RKO (cell line): ENCODE measurements at places on chromosomes 1 and 21.
A peak's percentile ranks its signal among the peaks of the same experiment; 100 is the strongest.

GRCh38 chr1:151047591-151047924 lies at the start of gene C1orf56:
C1orf56 (plus strand) TSS chr1:151047751; CDS start chr1:151047848, 97 bp downstream.
- DNase-seq = peak; percentile 75

DNA sequence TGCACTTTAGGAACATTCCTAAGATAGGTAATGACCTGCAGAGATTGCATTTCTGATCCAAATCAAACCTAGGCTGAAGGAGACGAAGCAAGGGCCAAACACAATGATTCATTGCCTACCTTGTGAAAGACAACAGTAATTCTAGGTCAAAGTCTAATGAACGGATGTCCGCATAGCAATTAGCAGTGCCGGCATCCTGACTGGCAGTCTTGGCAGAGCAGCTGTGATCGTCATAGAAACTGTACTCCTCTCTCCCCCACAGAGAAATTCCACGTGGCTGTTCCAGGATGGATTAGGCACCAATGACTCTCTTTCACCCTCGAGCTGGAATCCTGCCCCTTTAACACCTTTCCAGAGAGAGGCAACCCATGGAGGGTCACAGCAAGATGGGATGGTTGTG lies 28.9 kb upstream of the VAV3 start:
- no peak for DNase-seq

DNA sequence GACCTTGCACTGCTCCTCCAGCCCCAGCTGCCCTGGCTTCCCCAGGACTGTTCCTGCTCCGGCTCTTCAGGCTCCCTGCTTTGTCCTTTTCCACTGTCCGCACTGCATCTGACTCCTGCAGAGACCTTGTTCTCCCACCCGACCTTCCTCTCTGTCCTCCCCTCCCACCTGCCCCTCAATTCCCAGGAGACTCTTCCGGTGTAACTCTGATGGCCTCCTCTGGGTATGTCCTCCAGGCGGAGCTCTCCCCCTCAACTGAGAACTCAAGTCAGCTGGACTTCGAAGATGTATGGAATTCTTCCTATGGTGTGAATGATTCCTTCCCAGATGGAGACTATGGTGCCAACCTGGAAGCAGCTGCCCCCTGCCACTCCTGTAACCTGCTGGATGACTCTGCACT lies 550 bp downstream of the ACKR1 start:
- DNase-seq = no peak

- no peak for DNase-seq
These were observed 52.0 kb downstream of the TAS1R2 start for GRCh38 chr1:18807334-18808063.

DNA sequence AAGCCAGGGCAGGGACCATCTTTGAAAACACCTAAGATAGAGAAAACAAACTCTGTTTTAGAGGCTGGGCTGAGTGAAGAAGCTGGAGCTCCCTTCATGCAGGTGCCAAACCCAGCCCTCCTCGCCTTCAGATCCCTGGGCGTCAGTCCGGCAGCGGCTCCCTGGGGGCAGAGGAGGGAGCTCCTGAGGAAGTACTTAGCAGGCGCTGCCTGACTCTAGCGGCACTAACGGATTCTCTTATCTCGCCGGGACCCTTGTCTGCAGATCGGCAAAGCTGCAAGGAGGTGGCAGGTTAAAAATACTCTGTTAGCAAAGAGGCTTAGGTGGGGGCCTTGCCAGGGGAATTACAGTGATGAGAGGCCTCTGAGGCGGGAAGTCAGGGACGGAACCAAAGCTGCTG lies 79.6 kb downstream of the PLXNA2 start:
- no peak for DNase-seq

GRCh38 chr1:247448107-247448791 lies 9.7 kb downstream of the OR2B11 start:
- DNase-seq = peak; percentile 64

GRCh38 chr1:243667591-243667990 lies 182.5 kb downstream of the AKT3 start:
- DNase-seq = no peak

DNA sequence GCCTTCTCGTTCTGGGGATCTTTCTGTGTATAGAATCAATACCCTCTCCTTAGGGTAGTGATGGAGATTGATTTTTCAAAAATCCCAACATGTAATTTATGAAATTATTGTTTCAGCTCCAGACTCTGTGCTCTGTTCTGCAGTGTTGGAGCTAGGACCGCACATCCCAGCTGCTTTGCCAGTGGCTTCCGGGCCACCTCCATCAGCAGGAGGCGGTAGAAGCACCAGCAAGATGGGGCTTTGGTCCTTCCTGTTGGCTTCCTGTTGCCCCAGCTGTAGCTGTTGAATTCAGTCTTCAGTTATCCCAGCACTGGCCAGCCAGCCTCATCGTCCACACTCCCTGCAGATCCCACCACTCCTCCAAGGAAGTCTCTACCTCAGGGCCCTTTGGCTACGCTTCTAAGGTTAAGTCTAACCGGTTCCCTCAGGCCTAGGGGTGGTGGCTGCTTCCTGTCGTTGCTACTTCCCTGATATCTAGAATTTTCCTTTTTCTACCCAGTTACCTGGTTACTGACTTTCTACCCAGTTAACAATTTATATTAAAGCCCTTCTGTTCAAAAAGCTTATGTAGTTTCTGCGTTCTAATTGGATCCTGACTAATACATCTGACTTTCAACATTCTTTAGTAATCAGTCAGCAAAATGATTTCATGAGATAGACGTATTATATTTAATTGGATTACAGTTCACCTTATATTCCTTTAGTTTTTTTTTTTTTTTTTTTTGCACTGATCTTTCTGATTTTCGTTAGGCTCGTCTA lies 24.6 kb downstream of the GALNT2 start:
- DNase-seq = no peak

- no peak for DNase-seq
These were observed 8.5 kb downstream of the NUAK2 start for GRCh38 chr1:205312866-205313562.

DNA sequence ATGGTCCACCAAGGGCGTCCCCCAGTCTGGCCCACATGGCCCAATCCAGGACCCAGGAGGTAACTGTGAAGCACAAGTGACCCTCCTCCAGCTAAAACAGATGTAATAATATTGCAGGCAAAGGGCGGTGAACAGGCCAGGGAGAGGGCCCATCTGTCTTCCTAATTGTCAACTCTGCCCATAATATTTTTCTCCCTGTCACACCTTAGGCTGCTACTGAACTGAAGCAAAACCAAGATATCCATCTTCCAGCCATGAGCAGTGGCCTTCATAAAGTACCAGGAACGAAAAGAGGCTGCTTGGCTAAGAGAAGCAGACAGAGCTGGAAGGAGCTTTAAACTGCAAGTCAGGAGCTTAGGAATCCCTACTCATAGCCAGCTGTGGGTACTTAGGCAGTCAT lies 3.1 kb downstream of the KANK4 start:
- no peak for DNase-seq

DNA sequence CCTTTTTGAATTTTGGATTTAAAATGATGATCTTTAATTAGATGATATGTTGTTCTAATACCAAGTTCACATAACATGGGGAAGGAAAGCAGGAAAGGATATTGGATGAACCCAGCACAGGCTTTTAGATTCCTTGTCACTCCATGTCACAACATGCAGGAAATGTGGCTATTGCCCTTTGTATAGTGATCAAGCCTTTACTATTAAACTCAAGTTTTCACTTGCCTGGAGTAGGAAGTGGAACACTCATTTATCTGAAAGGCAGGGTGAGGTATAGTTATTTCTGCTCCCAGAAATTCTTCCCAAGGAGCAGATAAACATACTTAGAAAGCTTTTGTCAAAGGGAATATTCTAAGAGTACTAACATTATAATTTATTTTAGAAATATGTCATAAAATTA lies 37.2 kb upstream of the BCAS2 start:
- DNase-seq = no peak

DNA sequence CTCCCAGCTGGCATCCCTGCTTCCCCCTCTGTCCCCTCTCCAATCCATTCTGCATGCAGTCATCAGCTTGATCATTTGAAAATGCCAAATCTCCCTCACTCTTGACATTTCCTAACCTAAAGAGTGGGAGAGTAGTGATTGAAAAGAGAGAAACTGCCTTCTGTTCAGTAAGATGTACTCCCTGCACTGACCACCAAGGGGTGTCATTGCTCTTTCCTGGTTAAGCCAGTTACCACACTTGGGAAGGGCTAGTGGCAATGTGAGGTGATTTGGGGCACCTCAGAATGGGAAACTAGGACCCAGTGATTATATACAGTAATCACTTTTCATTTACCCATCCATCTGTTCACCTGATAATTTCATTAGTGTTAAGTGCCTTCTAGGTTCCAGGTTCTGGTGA lies 6.9 kb upstream of the TMEM269 start:
- DNase-seq = peak; percentile 57

DNA sequence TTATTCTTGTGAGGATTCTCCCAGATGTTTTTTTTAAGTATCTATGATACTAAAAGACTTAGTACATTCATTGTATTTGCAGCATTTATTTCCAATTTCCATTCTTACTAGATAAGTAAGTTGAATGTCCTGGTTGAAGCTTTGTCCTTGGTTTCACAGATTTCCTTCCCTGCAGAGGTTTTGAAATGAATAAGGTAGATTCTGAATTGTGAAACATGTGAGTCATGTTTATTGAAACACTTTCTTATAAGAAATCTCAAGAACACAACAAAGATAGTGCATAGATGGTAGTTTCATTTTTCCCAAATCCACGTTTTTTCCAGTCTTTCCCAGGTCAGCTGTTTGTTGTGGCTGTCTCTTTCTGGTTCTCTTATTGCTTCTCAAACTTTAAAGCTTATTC lies 24.8 kb downstream of the GABPA start:
- DNase-seq = no peak

DNA sequence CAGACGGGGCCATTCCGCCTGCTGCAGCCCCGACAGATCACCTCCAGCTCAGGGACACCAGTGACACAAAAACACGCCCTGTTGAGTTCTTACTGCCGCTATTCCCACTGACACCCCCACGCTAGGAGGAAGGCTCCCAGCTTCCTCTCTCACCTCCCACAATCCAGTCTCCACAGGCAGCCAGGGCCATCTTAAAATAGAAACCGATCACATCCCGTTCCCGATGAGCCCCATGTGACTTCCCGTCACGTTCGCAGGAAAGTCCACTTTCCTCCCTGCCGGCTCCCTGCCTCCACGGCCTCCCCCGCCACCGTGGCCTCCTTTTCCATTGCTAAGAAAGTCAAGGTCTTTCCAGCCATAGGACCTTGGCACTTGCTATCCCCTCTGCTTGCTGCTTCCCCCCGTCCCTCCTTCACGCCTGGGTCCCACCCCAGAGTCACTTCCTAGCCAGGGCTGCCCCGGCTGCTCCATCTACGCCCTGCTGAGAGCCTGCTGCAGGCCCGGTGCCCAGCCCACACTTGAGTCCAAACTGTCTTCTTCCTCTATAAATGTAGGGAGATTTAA lies 24.0 kb upstream of the DDOST start:
- DNase-seq = no peak

GRCh38 chr1:218865591-218865990 lies 308.1 kb upstream of the LYPLAL1 start:
- no peak for DNase-seq

GRCh38 chr1:241253471-241253870 lies 103.5 kb downstream of the RGS7 start:
- DNase-seq = no peak

- DNase-seq = no peak
These were observed 40.4 kb downstream of the ATP1A1 start for GRCh38 chr1:116413414-116413813.

DNA sequence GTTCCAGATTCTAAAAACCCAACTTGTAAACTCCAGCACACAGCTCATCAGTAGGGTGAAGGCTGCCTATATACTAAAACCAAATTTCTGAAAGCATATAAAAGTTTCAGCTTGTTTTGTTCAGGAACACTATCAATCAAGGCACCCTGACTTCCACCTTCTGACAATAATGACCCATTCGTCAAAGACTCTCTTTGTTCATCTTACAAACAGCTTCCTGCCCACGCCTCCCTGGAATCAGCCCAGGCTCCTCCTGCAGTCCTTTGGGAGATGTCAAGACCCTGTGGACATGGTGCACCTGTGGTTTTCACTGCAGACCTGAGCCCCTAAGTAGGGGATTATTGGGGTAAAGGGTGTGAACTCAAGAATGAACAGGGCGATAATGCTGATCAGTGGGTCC lies 178.9 kb upstream of the CAMK1G start:
- DNase-seq = no peak

- DNase-seq = no peak
These were observed 27.2 kb downstream of the CTTNBP2NL start for GRCh38 chr1:112423207-112423606.

GRCh38 chr1:217342105-217342504 lies 288.8 kb downstream of the GPATCH2 start:
- no peak for DNase-seq

DNA sequence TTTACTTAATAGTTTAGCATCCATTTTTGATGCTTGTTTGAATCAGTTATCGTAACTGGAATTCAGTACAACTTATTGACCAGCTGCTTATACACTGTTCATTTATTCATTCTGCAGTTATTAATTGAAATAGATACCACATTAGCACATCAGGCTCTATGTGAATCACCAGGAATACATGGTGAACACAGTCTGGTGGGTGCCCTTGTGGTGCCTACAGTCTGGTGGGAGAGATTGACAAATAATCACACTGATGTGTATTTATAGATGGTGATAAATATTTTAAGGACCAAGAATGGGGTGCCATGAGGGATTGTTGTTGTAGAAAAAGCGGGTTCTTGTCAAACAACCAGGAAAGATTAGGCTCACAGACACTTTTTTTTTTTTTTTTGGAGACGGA lies 87.6 kb downstream of the ZFYVE9 start:
- DNase-seq = no peak

DNA sequence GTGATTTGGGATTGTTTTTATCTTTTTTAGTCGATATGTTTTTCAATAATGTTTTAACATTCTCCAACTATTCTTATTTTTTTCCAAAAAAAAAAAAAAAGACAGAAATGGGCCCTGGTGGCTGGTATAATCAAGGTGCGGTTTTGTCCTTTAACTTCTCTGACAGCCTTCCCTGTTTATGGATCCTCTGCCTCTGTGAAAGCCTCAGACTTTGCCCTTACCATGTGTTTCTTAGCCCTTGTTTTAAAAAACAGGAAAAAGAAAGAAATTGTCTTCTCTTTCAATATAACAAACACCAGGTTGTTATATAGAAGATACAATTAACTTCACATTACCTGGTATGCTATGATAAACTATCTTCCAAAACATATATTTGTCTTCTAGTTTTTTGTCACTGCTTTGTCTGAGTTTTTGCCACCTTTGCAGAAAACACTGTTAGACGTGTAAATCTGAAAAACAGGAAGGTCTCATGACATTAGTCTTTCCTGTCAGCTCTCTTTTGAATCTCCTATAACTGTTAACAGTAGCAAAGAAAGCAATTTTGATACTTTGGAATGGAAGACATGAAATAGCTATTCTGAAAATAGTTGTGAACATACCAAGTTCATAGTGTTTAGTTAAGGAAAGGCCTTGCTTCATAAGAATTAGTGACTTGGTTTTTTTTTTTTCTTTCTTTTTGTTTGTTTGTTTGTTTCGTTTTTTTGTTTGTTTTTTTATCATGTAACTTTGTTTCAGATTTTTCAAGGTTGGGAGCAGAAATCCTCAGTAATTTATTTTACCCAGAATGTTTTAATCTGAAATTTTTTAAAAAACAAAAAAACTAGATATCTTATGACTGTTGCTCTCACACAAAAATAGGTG lies 31.7 kb upstream of the CACYBP start:
- no peak for DNase-seq
